ENCODE measurements at places on chromosomes 7 and 10.

- DNase-seq, result peak; percentile 16
These were observed 208.4 kb downstream of the DIP2C start for GRCh38 chr10:480928-481552.

DNA sequence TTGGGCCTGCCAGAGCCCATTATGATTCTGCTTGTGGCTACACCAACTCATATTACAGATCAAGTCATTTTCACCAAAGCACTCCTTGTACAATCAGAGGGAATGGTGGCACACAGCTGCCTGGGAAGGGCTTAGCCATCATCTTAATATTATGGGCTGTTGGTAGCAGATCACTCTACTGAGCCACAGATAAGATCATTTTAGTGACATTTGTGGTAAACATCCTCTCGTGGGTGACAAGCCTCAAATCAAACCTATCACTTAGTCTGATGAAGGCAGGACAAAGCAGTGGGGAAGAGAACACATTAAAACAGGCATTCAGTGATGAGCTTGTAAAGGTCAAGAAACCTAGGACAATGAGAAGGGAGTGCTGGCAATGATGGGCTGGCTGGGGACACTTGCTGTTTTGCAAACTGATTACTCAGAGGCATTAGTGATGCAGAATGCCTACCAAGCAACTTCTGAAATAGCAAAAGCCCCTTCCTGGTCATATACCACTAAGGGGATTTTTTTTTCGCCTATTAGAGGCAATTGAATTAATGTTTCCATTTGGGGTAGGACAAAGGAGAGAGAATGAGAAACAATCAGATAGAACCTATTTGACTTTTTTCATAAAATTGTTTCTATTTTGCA is 137.5 kb upstream of the WDR11 start:
- DNase-seq, result no peak

DNA sequence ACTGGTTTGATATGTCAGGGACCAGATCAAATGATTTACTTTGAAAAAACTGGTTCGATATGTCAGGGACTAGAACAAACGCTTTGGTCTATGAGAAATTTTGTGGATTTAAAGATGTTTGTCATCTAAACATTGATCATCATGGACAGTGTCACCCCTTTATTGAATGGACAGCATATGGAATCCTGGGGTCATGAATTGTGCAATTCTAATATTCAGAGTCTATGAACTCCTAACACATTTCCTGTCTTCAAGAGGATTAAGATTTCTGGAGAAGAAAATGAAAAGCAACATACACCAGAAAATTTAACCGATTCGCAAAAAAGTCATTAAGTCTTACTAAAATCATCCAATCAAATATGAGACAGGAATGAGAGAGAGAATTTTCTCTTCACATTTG is 106.4 kb upstream of the FAM133B start:
- no peak for DNase-seq

DNA sequence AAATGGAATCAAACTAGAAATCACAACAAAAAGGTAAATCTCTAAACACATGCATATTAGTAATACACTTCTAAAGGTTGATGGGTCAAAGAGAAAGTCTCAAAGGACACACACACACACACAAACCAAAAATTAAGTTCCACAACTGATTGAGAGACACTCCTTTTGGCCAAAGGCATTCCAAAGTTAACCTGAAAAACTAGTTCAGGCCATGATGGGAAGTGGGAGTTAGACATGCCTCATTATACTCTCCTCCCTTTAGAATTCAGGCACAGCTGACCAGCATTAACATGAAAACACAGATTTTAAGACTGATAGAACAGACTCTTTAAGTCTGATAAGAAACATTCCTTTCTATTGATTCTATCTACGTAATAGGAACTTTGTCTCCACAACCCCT is 332.4 kb upstream of the IGFBP3 start:
- no peak for DNase-seq

DNA sequence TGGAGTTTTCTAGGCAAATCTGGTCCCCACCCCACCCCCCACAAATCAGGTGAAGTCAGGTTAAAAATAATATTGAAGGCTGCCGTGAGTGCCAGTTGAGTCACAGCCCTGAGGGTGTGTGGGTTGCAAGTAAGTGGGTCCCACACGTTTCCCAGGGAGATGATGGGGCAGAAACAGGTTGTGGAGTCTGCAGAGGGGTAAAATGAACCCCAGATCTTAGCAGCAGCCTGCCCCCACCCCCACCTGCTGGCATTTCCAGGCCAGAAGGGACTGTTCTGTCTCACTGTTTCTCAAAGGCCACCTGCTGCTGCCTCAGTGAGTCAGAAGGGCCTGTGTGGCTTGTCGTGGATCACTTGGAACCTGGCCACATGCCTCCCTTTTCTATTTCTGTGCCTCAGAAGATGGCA is 59.8 kb upstream of the SMNDC1 start:
- DNase-seq, result no peak

Measured in COLO829 (cell line).